ENCODE measurements at places on chromosomes 1 and 21.
A peak's percentile ranks its signal among the peaks of the same experiment; 100 is the strongest.

DNA sequence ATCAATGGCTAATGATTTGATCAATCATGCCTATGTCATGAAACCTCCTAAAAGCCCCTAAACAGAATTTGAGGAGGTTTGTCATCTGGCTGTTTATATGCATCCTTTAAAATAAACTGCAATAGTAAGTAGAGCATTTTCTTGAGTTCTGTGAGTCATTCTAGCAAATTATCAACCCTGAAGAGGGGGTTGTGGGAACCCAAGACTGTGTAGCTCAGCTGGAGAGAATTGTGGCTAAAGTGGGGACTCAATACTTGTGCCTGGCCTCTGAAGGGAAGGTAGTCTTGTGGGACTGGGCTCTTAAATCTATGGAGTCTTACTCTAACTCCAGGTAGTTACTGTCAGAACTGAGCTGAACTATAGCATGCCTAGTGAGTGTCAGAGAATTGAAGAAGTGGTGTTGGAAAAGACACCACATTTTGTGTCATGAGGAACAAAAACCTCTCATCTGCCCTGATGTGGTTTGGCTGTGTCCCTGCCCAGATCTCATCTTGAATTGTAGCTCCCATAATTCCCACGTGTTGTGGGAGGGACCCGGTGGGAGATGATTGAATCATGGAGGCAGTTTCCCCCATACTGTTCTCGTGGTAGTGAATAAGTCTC, 402.4 kb downstream of the USH2A start:
- no peak for DNase-seq

DNA sequence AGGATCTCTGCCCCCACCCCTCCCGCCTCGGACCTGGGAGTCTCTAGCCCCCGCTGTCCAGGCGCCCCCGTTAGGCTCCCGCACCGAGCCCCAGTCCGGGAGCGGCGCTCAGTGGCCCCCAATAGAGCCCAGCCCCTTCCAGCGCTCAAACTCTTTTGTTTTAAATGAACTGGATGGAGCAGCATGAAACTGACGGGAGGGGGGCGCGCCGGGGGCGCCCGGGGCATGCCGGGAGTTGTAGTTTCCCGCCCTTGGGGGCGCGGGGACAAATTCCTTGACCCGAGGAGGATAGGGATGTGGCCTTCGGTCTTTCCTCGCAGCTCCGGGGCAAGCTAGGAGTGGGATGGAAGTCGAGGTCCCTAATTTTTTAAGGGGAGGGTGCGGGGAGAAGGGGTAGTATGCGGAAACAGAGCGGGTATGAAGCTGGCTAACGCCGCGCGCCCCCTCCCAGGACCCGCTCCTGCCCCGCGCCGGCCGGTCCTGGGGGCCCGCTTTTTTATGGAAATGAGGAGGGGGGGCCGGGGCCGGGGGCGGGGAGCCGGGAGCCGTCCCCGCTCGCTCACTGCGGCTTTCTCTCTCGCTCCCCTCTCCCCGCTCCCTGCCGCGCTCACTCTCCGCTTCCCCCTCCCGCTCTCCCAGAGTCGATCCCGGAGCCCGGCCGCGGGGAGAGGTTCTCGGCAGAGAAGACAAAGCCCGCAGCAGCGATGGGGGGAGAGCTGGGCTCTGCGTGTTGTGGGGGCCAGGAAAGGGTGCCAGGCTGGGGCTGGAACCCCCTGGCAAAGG, at the start of gene MEX3A:
Gene MEX3A (minus strand): TSS at position 157 of the 783 bp plus-strand sequence. CDS start 467 bp downstream, outside the sequence.
- peak; percentile 78 for DNase-seq

DNA sequence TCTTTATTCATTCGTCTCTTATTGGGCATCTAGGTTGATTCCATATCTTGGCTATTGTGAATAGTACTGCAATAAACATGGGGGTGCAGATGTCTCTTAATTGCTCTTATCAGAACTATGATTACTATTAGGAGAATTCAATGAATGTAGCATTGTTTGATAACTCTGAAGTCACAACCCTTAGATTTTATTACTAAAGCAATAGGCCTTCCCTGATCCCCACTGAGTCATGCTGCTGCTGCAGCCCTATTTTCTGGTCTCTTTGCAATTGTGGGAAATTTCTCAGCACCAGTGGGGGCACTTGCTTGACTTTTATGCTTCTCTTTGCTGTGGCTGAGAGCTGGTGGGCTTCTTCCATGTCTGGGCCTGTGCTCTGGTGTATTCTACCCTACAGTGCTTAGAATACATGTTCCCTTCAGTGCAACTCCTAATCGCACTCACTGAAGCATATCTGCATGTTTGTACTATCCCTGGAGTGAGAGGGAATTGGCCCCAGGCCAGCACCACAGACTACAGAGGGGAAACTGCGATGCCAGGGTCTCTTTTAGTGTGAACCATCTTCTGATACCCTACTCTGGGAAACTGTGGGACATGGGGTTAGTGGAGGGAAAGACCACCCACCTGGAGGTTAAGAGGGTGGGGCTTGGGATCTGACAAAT, 52.2 kb upstream of the ROR1 start:
- peak; percentile 21 for DNase-seq

GRCh38 chr1:160605205-160605604, 25.9 kb upstream of the CD84 start:
- DNase-seq = no peak

GRCh38 chr1:226738995-226739695, at the start of gene ITPKB:
Gene ITPKB (minus strand): TSS chr1:226739282. CDS start chr1:226737458, 1,824 bp downstream.
- peak; percentile 64 for DNase-seq

DNA sequence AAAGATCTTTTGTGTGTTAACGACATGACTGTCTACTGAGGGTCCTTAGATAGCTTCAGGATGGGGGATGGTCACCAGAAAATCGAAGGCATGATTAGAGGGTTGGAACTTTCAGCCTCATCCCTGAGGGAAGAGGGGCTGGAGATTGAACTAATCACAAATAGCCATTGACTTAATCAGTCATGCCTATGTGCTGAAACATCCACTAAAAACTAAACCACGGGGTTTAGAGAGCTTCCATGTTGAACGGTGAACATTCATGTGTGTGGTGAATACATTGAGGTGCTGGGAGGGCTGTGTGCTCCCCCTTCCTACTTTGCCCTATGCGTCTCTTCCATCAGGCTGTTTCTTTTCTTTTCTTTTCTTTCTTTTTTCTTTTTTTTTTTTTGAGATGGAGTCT, 17.0 kb downstream of the RBP7 start:
- DNase-seq = peak; percentile 48

DNA sequence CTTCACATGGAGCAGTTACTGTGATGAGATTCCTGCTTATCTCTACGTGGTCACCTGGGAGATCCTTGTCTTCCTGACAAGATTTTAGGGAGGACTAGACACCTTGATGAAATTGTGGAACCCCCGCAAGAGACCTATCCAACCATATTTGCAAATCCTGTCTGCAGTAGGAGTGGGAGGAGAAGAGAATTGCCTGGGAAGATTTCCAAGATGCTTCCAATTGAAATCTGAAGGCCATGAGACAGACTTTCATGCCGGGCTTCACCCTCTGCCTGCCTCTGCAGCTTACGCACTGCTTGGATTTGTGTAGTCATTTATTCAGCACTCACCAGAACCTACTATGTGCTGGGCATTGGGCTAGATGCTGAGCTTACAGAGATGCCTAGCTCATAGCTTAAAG, 106.6 kb downstream of the OMA1 start:
- DNase-seq = peak; percentile 41

- DNase-seq = peak; percentile 37
Measured at GRCh38 chr1:35264871-35265270, 3.6 kb upstream of the ZMYM4 start.

- no peak for DNase-seq
Measured at GRCh38 chr1:31771891-31772668, 7.9 kb upstream of the ADGRB2 start.

DNA sequence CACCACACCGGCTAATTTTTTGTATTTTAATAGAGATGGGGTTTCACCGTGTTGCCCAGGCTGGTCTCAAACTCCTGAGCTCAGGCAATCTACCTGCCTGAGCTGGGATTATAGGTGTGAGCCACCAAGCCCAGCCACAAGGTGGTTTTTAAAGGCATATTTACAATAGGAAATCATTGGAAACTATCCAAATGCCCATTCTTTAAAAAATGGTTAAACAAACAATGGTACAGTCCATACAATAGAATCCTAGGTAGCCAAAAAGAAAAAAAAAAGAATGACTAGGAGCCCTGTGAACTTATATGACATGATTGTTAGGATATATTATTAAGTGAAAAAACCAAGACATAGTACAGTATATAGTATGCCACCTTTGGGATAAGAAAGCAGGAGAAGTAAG, 5.3 kb downstream of the ATP2B4 start:
- no peak for DNase-seq

- peak; percentile 26 for DNase-seq
Measured at GRCh38 chr1:6303397-6304012, 42.6 kb upstream of the GPR153 start.

- DNase-seq = peak; percentile 78
Measured at GRCh38 chr1:162878000-162878596, 17.1 kb upstream of the CCDC190 start.

GRCh38 chr1:10969971-10970332, 42.5 kb upstream of the TARDBP start:
- DNase-seq = no peak

- DNase-seq = peak; percentile 14
Measured at GRCh38 chr1:92136341-92136740, 56.2 kb downstream of the BTBD8 start.

- no peak for DNase-seq
Measured at GRCh38 chr1:101199637-101199982, 37.2 kb upstream of the S1PR1 start.

GRCh38 chr1:17546946-17547670, 7.6 kb downstream of the ARHGEF10L start:
- DNase-seq = no peak

GRCh38 chr1:9654051-9654833, 2.7 kb downstream of the PIK3CD start:
- DNase-seq = no peak

- DNase-seq = no peak
Measured at GRCh38 chr1:212945056-212945455, 5.3 kb upstream of the VASH2 start.

GRCh38 chr1:92743221-92743620, 41.7 kb downstream of the EVI5 start:
- DNase-seq = no peak

DNA sequence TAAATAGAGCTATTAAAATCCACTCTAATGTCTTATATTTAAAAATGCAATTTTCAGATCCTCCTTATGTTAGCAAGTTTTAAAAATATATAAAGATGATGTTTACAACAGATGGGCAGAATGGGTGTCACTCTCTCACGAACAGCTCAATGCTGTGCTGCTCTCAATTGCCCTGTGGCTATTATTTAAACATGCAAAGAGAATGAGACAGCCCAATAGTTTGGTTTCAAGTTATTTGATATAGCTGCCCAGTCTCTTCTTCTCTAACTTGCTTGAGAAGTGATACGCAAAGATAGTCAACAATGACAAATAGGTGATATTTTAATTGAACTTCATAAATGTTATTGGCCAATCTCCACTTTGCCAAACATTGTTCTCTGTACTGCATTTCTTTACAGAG, 199.3 kb upstream of the GREM2 start:
- DNase-seq = no peak

DNA sequence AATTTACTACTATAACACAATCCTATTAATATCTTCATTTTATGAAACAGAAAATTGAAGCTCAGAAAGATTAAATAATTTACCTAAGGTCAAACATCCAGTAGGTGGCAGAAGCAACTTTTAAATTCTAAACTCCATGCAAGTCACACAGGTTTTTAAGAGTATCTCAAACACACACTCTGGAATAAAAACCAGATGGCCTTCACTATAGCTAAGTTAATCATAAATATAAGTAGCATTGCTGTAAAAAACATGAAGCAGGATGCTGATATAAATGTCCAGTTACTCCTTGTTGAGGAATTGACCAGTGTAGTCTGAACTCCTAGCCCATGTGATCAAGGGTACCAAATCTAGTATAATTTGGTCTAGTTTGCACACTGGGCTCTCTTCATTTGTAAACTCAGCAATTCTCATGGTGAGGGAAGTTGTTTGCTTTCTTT, 9.4 kb upstream of the FMO3 start:
- DNase-seq = peak; percentile 66

DNA sequence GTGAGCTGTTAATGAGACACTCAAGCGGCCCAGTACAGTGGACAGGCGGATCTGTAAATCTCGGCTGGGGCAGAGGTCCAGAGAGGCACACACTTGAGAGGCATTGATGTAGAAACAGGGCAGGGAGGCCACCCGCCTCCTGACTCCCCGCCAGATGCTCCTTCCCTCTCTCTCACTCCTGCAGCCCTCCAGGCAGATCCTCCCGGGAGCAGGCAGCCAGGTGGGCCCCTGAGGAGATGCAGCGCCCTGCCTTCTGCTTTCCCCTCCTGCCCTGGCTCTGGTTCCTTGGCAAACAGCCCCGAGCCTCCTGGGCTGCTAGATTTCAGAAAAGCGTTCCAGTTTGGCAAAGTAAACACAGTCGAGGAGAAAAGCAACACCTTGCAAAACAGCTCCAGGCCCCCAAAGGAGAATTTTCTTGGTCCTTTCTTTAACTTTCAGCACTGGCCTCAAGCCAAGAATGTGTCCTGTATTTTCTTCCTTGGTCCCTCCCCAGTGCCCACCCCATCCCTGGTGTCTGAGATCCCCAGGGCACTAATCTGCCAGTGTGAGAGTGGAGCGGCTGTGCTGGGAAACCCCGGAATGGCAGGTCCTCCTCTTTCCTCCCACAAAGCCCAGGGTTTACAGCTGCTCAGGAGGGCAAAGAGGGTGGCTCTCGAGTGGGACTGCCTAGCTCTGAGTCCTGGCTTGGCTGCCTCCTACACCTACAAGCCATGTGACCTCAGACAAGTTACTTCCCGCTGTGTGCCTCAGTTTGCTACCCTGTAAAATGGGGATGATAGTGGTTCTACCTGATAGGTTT, 29.4 kb upstream of the IFNLR1 start:
- DNase-seq = no peak

DNA sequence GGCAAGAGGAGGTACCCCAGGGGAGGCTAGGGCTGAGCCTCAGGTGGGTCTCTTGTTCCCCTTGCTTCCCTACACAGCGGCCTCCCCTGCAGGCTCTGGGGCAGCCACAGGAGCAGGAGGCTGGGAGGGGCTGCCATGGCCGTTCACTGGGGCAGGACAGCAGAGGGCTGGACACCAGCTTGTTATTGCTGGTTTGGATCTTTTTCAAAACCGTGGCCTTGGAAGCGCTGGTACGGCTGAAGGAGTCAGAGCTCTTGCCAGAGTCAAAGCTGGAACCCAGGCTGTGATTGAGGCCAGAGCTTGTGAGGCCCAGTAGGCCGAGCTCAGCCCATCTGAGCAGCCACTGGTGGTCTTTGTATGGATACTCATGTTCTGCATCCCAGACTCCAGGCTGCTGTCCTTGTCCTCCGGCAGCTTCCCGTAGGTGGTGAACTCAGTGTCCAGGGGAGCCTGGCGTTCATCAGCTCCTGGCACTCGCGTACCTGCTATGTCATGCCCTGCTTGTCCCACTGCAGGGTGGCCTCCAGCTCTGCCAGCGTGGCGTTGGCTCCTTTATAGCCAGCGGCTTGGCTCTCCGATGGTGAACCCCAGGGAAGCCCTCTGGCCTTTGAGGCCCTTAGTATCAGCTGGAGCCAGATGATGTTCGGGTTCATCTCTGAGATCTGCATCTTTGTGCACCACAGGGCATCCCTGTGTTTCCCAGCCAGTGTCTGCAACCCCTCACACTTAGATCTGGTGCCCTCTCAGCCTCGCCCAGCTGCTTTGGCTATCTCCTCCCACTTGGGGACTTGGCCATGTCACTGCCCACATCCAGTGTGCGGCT, 40.3 kb upstream of the THEM4 start:
- no peak for DNase-seq

GRCh38 chr21:46424621-46425020, 34.1 kb upstream of the DIP2A start:
- DNase-seq = no peak
